Stimulated activated naive B cell treated with anti-CD40 and anti-IgM and Interleukin-4, amounts not matched to agents 10 μg/mL and 1 μg/mL and 100 μg/mL, for 72 hours (primary cell): ENCODE measurements at places on chromosomes 6 and 20.

- no peak for DNase-seq
These were observed 45.0 kb downstream of the LYRM4 start for GRCh38 chr6:5215799-5216198.

- no peak for DNase-seq
These were observed 10.6 kb downstream of the NRN1 start for GRCh38 chr6:5995949-5996713.

DNA sequence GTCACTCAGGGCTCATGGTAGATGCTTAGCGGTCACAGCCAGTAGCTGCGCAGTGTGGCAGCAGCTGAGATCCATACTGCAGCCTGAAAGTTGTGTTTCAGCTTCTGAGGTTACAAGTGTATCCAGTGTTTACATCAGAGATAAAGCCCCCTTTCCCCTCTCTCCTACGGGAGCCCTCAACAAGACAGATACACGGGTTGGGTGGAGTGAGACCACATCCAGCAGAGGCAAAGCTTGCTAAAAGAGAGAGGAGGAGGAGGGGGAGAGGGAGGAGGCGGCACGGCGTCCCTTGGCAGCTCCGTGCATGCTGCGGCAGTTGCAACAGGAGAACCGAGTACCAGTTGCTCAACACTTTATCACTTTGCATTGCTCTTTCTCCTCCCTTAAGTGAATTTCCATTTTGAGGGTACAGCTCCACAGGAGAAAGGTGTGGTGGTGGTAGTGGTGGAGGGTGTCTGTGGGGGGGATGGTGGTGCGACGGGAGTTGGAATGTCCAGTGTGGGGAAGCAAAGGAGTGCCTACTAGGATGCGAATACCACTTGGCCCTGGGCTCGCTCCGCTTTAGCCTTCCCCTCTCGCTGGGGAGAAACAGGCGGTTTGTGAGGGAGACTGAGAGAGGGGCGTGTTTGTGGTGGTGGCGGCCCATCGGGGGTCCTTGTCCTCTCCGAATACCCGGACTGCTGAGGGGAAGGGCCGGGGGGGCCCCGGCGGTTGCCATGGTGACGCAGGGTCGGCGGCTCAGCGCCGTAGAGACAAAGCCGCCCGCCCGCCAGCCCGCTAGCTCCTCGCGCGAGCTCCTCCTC, 405 bp upstream of the RNF182 start:
- peak; percentile 34 for DNase-seq

GRCh38 chr6:20771409-20771808, 237.2 kb downstream of the CDKAL1 start:
- no peak for DNase-seq

- DNase-seq, result no peak
These were observed 291.7 kb downstream of the SLC35F1 start for GRCh38 chr6:118198746-118199145.

GRCh38 chr6:14277405-14277930, 159.9 kb downstream of the CD83 start:
- no peak for DNase-seq

DNA sequence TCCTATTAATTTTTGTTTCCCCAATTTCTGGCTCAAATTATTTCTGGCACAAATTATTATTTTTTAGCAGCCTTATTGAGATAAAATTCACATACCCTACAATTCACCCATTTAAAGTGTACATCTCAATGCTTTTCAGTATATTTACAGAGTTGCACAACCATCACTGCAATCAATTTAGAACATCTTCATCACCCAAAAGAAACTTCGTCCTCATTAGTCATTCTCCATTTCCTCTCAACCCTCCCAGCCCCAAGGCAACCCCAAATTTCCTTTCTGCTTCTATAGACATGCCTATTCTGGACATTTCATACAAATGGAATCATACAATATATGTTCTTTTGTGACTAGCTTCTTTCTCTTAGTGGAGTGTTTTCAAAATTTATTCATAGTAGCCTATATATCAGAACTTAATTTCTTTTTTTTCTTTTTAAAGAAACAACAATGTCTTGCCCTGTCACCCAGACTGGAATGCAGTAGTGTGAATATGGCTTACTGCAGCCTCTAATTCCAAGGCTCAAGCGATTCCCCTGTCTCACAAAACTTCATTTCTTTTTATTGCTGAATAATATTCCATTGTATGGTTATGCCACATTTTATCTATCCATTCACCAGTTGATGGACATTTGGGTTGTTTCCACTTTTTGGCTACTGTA, 84.5 kb downstream of the DNAH8 start:
- DNase-seq, result no peak

DNA sequence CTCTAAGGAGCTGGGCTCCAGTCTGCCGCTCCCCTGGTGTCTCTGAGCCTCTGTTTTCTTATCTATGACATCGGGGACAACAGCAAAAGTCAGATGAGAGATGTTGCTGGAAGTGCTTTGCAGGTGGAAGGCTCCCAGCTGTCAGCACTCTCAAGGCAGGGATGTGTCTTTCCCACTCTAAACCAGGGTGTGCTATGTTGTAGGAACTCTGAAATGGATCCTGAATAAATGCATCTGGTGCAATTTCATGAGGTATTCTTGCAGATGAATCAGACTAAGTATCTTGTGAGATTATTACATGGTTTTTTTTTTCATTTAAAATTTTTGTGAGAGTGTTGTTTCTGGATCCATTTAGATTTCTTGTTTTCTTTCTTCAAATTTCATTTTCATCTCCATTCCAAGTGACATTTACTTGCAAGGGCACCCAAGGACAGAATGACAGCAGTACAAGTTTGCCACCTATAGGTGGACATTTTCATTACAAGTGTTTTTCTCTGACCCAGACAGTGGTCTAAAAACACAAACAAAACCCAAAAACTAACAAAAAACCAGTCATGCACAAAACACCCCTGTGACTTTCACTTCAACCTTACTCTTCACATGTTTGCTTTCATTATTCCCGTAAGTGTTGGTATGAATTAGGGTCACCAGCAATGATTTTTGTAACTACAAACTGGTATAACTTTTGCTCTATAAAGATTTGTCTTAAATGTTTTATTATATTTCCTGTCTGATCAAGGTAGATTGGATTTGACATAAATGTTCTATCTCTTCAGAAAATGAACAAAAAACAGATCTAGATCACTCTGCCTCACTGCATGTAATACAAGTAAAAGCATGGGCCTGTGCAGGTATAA, 14.7 kb upstream of the SIM1 start:
- DNase-seq, result no peak

GRCh38 chr6:110482774-110483400, 6.5 kb upstream of the SLC22A16 start:
- no peak for DNase-seq

- DNase-seq, result no peak
These were observed 110.3 kb downstream of the RWDD2A start for GRCh38 chr6:83303426-83303825.
